Anterior cingulate cortex (tissue), 58 donors: ENCODE measurements at places on chromosomes 4 and X.

- no peak for DNase-seq
Measured at GRCh38 chrX:34849371-34849770, 93.2 kb upstream of the FAM47B start.

DNA sequence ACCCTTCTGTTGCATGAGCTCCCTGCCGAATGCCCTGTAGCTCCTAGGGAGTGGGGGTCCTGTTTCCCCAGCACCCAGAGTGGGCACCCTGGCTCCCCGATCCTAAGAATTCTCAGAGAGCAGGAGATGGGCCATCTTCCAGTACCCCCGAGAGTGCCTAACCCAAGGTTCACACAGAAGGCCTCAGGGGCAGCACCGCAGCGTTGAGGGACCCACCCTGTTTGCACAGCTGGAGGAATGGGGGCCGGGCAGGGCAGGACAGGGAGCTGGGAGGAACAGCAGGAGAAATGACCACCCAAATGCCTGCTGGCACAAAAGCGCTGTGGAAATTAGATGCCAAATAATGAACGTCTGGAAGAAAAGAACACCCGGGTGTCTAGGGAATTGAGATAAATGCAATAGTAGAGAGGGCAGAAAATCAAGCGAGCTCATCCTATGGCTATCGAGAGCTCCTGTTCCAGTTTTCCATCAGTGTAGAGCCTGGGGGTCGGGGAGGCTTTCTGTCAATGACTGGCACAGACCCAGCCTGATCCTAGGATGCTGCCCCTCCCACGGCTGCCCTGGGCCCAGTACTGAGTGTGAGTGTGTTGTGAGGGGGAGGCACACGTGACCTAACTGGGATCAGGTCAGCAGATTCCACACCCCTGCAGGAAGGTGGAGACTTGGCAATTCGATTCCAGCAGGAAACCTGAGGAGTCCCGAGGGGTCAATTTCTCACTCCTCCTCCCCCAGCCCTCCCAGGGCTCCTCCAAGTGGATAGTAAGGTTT lies 25.7 kb downstream of the SEPTIN6 start:
- no peak for DNase-seq

GRCh38 chr4:89212666-89213381 lies 94.8 kb downstream of the GPRIN3 start:
- DNase-seq = no peak

- no peak for DNase-seq
Measured at GRCh38 chr4:77817304-77818072, 1.7 kb downstream of the CNOT6L start.

GRCh38 chrX:39679497-39680157 lies 418.1 kb downstream of the BCOR start:
- DNase-seq = no peak

DNA sequence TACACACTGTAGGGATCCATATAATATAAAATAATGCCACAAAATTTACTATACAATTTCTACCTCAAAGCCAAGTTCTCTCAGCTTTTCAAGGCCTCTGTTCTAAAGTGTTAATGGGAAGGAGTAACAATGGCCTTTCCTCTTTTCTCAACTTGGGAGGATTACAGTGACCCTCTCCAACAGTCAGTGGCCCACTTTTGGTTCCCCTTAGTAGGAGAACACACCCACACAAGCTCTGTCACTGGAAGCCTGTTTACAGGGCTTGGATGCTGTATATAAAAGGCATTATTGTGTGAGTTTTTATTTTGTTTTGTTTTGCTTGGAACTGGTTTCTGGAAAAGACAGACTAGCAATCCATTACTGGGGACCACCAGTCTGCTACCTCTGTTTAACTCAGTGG lies 1.8 kb downstream of the ARHGEF6 start:
- no peak for DNase-seq

DNA sequence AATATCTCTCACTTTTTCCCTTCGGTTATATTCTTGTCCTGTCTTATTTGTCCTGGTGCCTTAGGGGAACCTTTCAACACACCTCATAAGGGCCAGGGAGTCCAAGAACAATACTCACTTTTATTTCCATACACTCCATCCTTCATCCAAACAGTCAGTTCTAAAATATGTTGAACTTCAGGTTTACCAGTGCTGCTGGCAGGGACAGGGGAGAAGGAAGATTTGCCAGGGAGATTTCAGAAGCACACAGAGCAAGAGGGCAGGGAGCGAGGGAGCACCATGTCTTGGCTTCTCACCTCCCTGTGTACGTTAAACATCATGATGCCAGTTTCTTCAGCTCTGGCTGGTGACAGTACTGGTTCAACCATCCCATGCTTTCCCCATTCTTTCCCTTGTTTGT lies 631.1 kb upstream of the FAT1 start:
- no peak for DNase-seq

DNA sequence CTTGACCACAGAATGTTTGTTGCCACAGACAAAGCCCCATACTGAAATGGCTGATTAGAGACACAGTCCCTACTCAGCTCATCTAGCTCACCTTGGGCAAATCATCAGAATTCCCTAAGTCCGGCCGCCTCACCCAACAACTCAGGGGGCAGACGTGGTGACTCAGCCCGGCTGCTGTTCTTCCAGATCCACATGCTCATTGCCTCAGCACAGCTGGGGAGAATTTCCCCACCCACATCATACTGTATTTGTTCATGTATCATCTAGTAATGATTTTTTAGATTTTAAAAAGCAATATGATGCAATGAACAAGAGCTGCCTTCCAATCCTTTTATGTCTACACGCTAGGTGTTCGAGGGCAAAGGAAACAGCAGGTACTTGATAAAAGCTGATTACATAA lies 333.8 kb upstream of the TENM3 start:
- no peak for DNase-seq

DNA sequence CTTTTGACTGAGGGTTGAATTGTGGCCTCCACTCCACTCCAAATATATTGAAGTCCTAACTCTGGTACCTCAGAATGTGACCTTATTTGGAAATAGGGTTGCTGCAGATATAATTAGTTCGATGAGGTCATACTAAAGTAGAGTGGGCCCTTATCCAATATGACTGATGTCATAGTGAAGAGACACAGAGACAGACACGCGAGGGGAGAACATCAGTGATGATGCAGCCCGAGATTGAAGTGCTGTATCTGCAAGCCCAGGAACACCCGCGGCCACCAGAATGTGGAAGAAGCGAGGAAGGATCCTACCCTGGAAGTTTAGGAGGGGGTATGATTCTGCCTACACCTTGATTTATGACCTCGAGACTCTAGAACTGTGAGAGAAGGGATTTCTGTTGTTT lies 279.0 kb downstream of the ANKRD50 start:
- DNase-seq = no peak

- no peak for DNase-seq
Measured at GRCh38 chr4:116486401-116486800, 599.0 kb downstream of the TRAM1L1 start.

DNA sequence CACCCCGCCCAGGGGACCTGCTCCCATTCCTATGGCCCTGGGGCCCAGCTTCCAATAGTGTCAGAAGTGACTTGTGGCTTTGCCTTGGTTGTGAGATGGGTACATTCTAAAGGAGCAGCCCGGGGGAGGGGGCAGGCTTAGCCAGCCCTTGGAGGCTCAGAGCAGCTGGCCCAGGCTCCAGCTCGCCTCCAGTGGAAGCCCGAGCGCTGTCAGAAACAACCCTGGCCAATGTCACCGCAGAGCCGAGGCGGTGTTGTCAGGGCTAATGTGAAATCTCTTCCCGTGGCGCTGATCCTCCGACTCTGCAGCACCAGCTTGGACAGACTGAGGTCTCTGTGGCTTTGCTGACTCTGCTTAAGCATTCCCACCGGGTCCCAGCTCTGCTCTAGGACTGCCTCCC lies 29.2 kb upstream of the ZNF81 start:
- DNase-seq = no peak

DNA sequence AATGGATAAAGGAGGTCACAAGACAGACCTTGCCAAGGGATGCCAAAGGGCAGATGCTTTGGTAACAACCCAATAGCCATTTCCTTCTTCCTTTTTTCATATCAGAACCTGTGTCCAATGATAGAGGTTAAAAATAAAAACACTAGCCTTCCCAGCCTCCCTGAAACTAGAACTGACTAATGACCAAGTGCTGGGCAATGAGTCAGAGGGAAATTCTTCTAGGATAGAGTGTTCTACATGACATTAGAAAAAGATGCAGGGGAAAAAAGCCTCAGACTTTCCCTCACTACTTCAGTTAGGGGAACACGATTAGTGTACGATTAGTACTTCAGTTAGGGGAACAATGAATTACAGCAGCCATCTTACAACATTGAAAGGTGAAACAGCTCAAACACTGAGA lies 29.3 kb upstream of the FAM47C start:
- no peak for DNase-seq

GRCh38 chrX:87045352-87045751 lies 472.2 kb upstream of the KLHL4 start:
- no peak for DNase-seq

GRCh38 chr4:3532751-3533422 lies 665 bp upstream of the LRPAP1 start:
- no peak for DNase-seq

DNA sequence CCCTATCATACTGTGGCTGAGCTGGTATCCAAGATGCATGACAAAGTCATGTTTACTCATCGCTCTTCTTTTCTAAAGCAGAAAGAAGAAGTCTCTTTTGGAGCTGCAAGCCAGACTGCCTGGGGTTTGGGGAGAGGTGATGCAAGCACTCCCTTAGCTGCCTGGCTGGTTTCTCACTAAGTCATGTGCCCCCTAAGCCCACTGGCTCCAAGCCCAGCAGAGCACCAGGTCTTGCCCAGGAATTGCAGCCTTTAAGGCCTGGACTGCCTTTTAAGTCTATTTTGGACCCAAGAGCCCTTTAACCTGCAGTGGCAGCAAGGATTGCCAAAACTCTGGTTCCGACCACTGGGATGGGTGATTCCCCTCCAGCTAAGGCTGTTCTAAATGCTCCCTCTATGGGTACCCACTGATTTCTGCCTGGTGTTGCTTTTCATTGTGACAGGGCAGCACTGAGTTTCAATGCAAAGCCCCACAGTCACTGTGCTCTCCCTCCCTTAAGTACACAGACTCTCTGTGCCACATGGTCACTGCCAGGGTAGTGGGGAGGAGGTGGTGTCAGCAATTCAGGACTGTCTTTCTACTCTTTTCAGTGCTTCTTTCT lies 548.6 kb downstream of the TLL1 start:
- no peak for DNase-seq

- no peak for DNase-seq
Measured at GRCh38 chrX:47507153-47507867, 24.3 kb upstream of the ZNF41 start.

GRCh38 chr4:78242071-78242470 lies 184.9 kb downstream of the FRAS1 start:
- DNase-seq = no peak

DNA sequence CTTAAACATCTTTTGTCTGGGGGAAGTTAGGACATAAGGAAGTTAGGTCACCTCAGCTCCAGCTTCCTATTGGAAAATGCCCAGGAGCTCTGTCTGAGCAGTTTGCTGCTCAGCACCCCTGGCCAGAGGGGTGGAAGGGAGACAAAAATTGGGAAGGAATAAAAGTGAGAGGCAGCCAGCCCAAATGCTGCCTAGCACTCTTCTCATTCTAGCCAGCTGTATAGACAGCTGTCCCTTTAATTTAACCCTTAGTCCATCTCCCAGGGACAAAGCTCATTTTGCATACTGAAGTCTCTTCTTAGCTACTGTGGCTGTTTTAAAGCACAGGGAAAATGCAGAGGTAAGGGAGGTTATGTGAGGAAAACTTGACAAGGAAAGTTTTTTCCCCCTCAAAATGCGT lies 89.5 kb upstream of the CITED1 start:
- no peak for DNase-seq

DNA sequence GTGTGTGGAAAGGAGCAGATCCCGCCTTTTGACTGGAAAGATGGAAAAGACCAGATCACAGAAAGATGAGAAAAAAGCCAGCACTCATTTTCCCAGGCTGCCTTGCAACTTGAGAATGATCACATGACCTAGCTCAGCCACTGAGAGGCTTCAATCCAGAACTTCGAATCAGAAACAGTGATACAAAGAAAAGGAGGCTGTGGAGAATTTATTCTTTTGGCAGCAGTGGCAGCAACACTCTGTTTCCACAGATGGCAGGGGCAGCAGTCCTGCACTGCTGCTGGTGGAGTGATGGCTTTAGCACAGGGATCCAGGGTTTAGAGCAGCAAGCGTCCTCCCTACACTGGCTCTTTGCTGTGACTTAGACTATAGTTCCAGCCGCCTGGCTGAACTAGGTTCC lies 77.8 kb upstream of the SH3RF1 start:
- DNase-seq = peak; percentile 53

- no peak for DNase-seq
Measured at GRCh38 chr4:128471576-128471975, 184.0 kb upstream of the PGRMC2 start.

DNA sequence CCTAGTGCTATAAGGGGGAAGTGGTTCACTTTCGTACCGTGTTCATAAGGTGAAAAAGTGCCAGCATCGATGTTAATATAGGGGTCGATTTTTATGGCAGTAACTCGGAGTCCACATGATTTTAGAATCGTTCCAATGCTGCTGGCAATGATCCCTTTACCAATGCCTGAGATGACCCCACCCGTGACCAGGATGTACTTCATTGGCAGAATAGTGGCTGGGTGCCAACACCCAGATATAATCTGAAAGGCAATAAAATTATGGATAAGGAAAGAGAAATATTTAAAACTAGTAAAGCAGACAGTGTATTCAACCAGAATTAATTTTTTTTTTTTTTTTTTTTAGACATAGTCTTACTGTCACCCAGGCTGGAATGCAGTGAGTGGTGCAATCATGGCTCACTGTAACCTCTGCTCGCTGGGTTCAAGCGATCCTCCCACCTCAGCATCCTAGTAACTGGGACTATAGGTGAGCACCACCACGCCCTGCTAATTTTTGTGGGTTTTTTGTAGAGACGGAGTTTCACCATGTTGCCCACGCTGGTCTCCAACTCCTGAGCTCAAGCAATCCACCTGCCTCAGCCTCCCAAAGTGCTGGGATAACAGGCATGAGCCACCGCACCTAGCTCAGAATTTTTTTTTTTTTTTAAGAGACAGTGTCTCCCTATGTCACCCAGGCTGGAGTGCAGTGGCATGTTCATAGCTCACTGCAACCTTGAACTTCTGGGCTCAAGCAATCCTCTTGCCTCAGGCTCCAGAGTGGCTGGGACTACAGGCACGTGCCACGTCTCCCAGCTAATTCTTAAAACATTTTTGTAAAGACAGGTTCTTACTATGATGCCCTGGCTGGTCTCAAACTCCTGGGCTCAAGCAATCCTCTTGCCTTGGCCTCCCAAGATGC lies 9.5 kb downstream of the CTPS2 start:
- no peak for DNase-seq

DNA sequence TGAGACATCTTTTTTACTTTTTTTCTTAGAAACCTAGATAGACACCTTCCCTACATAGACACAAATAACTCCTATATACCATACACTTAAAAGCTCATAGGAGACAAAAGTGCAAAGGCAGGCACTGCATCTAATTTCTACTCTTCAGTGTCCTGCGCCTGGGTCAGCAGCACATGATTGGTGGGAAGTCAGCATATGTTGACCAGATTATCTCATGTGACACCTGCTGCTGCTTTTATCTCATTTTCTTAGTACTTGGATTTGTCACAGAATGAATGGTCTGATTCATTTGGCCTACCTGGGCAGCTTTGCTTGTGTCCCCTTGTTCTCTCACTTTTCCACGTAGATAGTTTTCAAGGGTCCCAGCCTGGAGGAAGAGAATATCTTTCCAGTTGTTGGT lies 24.9 kb upstream of the LNX1 start:
- DNase-seq = no peak

GRCh38 chr4:87978681-87979080 lies 3.2 kb downstream of the SPP1 start:
- no peak for DNase-seq

- no peak for DNase-seq
Measured at GRCh38 chr4:137703195-137703594, 170.9 kb upstream of the PCDH18 start.

- DNase-seq = no peak
Measured at GRCh38 chr4:52658641-52659000, 480 bp downstream of the USP46 start.
